Stimulated activated CD8-positive, alpha-beta memory T cell treated with anti-CD3 and anti-CD28 coated beads, Interleukin-4, amount 100 ng/mL, for 48 hours (primary cell): ENCODE measurements at places on chromosomes 7 and 10.

- DNase-seq, result no peak
Measured at GRCh38 chr7:138645284-138645683, 55.9 kb downstream of the SVOPL start.

- DNase-seq, result no peak
Measured at GRCh38 chr7:466465-467191, 53.0 kb downstream of the PDGFA start.

- no peak for DNase-seq
Measured at GRCh38 chr10:96585736-96586418, 935 bp downstream of the TM9SF3 start.

DNA sequence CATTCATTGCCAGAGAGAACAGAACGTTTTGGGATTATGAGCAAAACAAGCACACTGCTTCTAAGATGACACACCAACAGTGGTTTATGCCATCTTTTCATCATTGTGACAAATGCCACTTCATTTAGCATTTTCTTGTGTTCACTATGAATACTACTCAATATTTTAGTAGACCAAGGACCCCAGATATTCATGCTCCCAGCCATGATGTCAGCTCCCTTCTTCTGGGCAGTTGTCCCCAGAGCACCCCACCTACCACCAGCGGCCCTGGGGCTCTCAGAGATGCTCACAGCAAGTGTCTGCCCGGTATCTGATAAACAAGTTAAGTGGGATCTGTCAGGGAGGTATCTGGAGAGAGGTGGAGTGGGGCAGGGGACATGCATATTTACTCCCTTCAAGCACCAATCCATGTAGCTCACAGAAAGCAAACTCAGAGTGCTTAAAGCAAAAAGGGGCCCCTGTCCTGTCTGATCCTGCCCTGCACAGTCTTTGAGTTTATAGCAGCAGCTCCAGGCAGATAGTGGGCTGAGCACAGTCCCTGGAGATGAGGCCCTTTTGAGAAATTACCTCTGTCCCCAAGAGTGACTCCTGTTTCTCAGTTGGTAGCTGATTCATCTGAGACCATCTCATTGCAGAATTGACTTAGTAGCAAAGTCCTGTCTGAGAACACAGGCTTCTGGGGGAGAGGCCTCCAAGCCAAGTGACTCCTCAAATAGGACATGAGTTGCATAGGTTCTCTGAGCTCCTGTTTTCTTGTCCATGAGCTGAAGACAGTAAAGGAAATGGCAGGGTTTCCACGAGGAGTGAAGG lies 281.8 kb upstream of the KLF6 start:
- DNase-seq, result no peak

GRCh38 chr7:90595801-90596670 lies at the start of gene CDK14:
Gene CDK14, plus strand, starts transcription at chr7:90596321. Its CDS starts 307 bp downstream, at chr7:90596628.
- DNase-seq, result peak; percentile 71
